ENCODE measurements at places on chromosomes 5 and 9.
A peak's percentile ranks its signal among the peaks of the same experiment; 100 is the strongest.

DNA sequence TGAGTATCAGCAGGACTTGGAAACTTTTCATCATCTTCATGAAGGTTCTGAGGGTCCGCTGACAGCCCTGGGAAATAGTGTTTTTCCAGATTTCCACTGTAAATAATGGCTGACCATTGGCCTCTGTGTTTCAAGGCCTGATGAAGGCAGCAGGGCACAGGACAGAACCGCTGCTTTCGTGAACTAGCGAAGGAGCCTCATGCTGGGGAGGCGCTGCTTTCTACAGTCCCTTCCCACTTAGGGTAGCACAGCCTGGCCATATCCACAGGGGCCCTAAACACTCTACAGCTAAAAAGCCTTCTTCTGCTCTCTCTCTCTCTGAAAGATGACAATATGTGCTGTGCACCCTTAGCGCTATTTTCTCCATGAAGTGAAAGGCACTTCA is 118.2 kb downstream of the MED27 start:
- DNase-seq: no peak

GRCh38 chr5:14142202-14142826 is 828 bp upstream of the TRIO start:
- DNase-seq: no peak

DNA sequence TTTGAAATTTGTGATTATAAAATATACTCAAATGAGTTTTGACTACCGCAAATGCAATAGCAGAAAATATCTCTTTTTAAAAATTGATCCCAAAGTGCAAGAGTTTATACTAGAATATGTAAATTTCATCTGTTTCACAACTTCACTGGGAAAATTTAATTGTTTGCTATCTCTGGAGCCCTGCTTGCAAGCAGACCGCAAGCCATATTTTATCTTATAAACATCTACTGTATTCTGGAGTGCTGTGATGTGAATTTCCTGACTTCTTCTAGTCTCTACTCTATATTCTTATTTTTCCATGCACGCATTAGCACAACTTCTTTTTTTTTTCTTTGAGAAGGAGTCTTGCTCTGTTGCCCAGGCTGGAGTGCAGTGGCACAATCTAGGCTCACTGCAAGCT is 98.7 kb downstream of the DROSHA start:
- no peak for DNase-seq

- DNase-seq: peak; percentile 95
These were observed at the start of gene MAPK9 for GRCh38 chr5:180291943-180292831. Gene MAPK9, minus strand, starts transcription at chr5:180292083. Its CDS starts 11,522 bp downstream, at chr5:180280561.

GRCh38 chr5:1143670-1143951 is 31.7 kb upstream of the SLC12A7 start:
- no peak for DNase-seq

DNA sequence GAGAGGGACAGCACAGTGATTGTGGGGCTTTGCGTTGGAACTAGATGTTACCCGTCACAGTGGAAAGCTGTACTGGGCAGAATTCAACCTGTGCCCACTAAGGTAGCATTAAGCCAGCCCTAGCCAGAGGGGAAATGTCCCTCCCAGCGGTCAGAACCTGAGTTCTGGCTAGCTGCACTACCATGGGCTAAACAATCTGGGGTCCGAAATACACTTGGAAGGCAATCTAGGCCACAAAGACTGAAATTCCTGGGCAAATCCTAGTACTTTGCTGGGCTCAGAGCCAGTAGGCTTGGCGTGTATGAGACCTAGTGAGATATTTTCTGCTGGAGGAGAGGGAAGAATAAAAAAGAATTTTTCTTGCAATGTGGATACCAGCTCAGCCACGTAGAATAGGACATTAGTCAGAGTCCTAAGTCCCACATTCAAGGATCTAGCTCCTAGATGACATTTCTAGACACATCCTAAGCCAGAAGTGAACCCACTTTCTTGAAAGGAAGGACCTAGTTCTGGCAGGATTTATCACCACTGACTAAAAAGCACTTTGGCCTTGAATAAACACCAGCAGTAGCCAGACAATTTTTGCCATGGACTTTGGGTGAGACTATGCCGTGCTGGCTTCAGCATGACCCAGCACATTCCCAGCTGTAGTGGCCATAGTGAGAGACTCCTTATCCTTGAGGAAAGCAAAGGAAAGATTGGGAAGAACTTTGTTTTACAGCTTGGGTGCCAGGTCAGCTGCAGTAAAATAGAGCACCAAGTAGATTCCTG is 618.0 kb downstream of the BRINP1 start:
- DNase-seq: no peak

DNA sequence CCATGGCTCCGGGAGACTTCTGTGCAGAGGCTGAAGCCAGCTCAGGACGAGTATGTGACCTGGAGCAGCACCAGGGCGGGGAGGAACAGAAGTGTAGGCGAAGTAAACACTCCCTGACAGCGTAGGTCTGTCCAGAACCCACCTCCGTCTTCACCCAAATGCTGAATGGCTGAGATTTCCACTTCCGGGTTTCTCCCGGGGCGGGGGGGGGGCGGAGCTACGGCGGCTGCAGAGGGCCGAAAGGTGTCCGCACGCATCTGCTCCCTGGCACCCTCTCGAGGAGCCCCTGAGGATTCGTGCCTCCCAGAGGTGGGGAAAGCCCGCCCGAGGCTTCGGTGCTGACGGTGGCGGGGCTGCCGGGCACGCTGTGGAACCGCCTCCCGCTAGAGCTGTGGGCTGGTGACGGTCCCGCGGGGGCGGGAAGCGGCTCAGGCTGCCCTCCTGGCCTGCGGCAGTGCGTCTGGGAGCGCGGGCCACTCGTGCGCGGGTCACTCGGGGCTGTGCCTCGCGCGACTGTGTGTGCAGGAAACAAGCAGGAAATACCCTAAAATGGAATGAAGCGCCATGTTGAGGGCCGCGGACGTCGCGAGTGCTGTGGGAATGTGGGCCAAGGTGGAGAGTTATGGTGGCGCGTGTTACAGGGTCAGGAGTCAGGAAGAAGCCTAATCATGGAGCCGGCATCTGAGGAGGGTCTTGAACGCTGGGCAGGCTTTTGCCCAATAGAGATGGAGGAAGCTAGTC is 1425.4 kb downstream of the FOXD4L5 start:
- no peak for DNase-seq

GRCh38 chr5:1468247-1468612 is 23.0 kb upstream of the SLC6A3 start:
- no peak for DNase-seq

DNA sequence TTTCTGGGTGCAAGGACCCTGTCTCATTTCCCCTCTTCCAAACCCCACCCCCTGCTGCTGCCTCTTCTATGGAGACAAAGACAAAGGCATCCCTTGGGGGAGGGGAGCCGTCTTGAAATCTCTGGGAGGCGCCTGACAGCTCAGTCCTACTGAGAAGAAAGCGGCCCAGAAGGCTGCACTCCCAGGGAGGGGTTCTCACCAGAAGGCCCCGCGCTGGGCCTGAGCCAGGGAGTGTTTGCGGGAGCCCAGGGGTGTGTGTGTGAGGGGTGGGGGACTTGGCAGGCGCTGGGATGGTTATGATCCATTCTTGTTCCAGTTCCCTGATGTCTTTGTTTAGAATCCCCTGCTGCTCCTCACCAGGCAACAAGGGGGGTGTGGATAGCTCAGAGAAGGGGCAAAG is 45.7 kb upstream of the ALDH1B1 start:
- DNase-seq: no peak

- DNase-seq: no peak
These were observed 21.0 kb upstream of the TRIM52 start for GRCh38 chr5:181281984-181282316.

GRCh38 chr5:150598821-150599273 is 41.6 kb upstream of the SYNPO start:
- DNase-seq: no peak

DNA sequence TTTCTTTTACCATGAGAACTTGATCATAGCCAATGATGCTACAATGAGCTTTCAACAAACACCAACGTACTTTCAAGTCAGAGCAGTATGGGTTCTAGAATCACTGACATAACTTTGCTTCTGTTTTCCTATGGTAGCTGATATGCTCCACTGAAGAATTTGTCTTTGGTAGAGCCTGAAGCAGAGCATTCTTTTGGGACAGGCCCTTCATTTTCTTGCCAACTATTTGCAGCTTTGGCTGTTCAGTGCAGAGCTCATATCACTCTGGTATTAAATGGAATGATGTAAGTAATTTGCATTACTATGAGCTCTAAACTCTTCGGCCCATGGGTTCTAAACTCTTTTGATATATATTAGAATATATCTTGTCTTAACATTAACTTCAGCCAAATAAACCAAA is 51.8 kb upstream of the APC start:
- no peak for DNase-seq

DNA sequence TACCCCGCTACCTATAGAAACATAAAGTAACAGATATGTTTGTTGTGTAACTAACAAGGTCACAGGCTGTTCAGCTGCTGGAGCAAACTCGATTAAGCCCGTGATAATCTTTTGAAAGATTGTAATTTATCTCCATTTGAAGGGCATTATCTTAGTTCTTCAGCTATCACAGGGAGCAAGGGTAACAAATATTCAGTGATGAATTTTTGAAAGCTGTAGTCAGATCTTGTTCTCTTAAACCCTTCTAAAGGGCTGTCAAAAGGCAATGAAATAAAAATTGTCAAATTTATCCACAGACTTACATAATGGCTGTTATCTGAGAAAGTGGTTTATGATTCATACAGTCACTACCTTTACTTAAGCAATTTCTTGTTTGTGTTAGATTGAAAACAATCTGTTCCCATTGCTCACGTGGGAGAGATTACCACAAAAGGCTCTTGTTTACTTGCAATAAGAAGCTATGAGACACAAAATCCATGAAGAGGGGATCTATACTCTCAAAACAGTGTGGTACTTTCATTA is 78.3 kb upstream of the ZNF608 start:
- DNase-seq: peak; percentile 16

DNA sequence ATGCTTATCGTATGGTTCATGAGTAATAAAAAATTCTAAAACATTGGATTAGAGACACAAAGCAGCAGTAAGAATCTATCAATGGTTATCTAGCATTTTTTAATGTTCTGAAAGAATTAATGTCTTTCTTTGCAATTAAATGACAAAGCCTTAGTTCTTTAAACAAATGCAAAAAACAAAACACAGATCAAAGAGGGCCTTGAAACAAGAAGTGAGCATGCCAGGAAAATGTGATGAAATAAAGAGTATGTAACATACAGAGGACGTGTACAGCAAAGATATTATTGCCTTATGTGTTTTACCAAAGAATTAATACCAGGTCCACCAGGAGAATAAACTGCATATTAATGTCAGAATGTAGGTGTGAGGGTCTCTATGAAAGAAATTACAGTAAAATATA is 812.3 kb upstream of the GRAMD2B start:
- no peak for DNase-seq

- DNase-seq: no peak
These were observed 171.7 kb downstream of the AUH start for GRCh38 chr9:91190062-91190461.

DNA sequence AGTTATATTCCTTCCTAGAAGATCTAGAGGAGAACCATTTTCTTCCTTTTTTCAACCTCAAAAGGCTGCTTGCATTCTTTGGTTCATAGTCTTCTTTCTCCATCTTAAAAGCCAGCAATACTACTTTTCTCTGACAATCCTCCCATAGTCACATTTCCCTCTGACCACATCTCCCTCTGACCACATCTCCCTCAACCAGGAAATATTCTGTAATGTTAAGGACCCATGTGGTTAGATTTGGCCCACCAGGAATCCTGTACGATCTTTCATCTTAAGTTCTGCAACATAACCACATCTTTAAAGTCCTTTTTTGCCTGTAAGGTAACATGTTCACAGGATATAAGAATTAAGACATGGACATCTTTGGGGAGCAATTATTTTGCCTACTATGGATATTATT is 179.4 kb upstream of the SPEF2 start:
- DNase-seq: no peak

GRCh38 chr9:27118916-27119315 is 9.9 kb downstream of the TEK start:
- DNase-seq: no peak

DNA sequence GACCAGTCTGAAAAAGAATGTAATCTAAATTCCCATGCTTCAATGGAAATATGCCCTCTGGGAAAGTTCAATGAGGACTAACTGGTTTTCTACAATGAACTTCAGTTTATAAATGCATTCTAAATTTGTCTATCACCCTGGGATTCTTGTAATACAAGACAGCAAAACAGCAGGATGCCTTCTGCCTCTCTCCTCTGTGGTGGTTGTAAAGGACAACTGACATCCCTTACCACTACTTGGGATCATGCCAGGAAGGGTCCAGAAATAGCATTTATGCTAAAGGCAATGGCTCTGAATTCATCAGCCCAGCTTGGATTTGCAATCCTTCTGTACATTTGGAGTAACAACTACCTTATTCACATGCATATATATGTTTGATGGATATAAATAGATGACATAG is 97.3 kb upstream of the ADAMTS16 start:
- peak; percentile 68 for DNase-seq

GRCh38 chr9:107710953-107711352 is 221.4 kb upstream of the KLF4 start:
- DNase-seq: peak; percentile 9

- no peak for DNase-seq
These were observed 2.4 kb upstream of the RXFP3 start for GRCh38 chr5:33933723-33934169.

DNA sequence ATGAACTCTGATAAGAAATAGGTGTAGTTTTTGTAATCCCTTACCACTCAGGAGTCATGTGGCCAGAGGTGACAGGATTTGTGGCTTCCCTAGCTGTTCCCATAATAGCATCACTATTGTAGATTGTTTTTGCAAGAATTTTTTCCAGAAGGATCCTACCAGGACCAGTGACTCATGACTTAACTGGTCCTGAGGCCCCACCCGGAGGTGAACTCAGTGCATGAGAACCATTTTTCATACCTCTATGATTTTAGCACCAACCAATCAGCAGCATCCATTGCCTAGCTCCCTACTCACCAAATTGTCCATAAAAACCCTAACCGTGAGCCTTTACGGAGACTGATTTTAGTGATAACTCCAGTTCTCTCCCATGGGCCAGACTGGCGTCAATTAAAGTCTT is 484.8 kb downstream of the PSAT1 start:
- no peak for DNase-seq

GRCh38 chr5:137142764-137143605 is 356.1 kb downstream of the SPOCK1 start:
- no peak for DNase-seq

DNA sequence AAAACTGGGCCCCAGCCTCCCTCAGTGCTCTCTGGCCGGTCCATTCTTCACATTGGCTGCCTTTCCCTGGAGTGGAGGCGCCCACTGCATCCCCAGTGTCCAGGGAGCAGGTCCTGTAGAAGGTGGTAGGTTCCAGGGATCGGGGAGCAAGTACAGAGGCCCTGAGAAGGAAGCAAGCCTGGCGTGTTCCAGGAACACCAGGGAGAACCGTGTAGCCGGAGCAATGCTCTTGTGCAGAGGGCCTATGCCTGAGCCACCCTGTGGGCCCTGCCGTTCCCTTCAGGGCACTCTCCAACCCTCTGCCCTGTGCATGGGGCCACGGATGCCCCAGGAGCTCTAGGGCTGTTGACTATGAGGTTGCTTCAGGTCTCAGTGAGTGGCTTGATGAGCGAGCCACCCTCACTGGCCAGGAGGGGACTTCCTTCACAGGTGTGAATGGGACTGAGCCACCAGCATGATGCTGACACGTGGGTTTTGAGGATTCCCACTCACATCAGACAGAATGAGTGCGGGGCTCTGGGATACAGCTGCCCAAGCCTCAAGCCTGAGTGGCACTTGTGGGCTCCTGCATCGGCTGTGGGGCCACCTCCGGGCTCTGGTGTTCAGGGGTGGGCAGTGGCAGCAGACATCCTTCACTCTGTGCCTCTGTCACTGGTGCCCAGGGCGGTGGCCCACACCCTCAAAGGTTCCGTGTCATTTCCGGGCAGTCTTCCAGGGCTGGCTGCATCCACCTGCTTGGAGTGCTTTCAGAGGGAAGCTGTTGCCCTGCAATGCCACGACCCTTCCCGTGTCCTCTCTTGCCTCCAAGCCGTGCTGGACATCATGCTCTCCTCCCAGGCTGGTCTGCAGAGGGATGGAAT is 54.4 kb downstream of the ADAMTS2 start:
- no peak for DNase-seq
